Left lobe of liver (tissue), 2 donors: ENCODE measurements at places on chromosomes 3 and 15.
A peak's percentile ranks its signal among the peaks of the same experiment; 100 is the strongest.

DNA sequence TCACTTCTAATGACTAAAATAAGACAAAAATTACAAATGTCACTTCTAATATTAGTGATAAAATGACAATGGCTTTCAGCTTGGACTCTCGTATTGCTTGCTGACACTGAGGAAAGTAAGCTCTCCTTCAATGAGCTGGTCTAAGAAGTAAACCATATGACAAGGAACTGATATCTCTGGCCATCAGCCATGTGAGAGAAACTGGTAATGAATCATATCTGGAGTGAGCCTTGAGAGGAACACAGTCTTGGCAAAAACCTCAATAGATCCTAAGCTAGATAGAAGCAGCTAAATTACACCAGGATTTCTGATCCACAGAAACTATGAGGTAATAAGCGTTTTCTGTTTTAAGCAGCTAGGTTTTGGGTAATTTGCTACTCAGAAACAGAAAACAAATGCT, 1575.1 kb downstream of the OTOL1 start:
- DNase-seq, result no peak

DNA sequence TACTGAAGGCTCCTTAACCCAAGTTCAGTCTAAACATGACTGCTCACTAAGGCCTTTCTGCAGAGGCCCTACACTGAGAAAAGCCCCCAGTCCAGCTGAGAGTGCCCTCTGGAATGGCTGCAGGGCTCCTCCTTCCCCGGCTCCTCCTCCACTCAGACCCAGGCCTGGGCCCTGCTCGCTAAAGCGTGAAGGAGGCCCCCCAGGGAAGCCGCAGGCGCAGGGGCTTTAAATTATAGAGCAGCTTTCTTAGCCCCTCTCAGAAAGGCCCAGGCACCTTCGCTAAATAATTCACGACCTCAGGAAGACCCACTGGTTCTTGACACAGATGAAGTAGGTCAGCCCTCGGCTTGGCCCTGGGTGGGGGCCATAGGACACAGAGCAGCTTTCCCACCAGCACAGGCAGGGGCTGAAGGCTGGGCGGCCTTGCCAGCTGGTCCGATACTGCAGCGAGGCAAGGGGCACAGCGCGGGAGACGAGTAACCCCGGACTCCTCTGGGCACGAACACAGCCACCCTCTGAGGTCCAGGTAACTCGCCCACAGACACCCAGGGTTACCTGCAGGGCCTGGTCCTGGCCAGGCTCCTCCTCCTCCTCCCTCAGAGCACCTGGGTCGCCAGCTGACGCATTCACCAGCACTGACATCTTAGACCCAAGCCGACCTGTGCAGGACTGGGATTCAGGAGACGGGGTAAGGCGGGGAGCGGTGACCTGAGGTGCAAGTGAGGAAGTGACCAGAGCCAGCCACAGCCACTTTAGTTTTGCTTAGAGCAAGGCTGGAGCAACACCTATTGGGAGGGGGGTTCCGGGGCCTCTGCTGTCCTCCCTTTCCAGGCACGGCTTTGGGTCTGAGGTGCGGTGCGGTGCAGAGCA, 36.9 kb downstream of the RBPMS2 start:
- DNase-seq, result no peak

- no peak for DNase-seq
Observed at GRCh38 chr3:123330441-123330991, 118.4 kb downstream of the ADCY5 start.

GRCh38 chr3:18098960-18099587, 326.1 kb downstream of the SATB1 start:
- DNase-seq, result no peak

- no peak for DNase-seq
Observed at GRCh38 chr3:179027326-179027900, 44.2 kb downstream of the ZMAT3 start.

- no peak for DNase-seq
Observed at GRCh38 chr15:95377258-95377852, 953.1 kb upstream of the NR2F2 start.

DNA sequence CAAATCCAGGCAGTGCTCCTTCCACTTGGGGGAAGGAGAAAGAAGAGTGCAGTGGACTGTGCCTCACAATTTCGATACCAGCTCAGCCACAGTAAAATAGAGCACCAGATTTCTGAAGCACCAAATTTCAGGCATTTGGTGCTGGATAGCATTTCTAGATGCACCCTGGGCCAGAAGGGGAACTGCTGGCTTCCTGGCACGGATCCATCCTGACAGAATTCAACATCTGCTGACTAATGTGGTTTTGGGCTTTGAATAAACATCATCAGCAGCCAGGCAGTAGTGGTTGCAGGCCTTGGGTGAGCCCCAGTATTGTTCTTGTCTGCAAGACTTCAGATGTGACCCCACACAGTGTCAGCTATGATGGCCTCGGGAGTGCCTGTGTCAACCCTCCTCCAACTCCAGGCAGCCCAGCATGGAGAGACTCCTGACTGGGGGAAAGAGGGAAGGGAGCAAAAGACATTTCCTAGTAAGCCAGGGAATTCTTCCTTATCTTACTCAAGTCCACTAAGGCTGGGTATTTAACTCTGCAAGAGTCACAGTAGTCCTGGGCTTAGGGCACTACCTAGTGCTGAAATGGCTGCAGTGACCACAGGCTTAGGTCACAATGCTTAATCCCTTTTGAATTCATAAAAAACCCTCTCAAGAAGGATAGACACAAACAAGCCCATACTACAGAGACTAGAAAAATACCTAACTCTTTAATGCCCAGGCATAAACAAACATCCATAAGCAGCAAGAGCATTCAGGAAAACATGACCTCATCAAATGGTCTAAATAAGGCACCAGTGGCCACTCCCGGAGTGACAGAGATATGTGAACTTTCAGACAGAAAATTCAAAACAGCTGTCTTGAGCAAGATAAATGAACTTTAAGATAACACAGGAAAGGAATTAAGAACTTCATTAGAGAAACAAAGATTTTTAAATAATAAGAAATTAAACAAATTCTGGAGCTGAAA, 74.7 kb downstream of the SPATA16 start:
- no peak for DNase-seq

DNA sequence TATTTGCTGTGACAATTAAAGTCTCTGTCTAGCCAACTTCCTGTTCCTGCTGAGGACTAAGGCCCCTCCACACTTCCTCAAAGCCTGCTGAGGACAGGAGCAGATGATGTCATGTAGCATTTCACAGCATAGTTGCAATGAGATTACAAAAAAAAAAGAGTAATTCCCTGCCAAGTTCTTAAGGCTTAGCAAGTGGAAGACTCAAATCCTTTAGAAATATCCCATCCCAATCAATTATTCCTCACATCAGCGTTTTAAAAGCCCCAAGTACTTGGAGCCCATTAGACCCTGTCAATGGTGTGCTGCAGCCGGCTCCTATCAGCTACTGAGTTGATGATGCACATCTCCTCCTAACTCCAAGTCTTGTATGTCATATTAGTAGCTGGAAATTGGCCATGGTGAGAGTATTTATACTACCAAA, 51.7 kb downstream of the TRANK1 start:
- no peak for DNase-seq

- DNase-seq, result no peak
Observed at GRCh38 chr3:190301591-190301990, 20.7 kb downstream of the CLDN1 start.

- DNase-seq, result no peak
Observed at GRCh38 chr3:33380653-33381052, 59.6 kb downstream of the UBP1 start.

DNA sequence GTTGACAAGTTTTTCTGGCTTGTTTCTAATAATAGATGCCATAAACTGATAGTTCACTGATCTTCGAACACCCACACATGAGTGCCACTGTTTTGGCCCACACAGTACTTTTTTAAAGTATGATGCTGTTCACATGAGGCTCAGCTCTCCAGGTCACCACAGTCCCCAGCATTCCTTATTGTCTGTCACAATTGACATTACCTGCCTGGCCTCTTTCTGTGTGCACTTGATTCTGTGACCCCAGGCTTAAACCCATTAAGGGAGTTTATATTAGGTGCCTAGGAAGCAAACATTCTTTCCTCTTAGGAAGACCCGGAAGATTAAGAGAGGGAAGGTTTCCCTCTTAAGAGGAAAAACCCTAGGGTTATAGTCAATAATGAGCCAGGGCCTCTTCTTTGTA, 24.2 kb upstream of the LRRFIP2 start:
- no peak for DNase-seq

GRCh38 chr15:73244333-73244732, 124.4 kb downstream of the HCN4 start:
- DNase-seq, result no peak

DNA sequence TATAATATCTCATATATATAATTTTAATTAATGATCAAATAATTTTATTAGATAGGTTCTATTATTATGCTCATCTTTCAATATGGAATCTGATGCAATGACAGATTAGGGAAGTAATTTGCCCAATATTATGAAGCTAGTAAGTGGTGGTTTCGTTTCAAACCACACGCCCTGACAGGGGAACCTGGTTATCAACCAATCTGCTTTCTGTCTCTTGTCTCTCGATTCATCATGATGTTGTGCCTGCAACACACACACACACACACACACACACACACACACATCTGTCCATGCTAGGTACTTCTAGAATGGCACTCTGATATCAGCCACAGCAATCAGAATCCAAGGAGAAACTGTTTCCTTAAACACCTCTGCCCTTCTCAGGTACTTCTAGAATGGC, 128.4 kb downstream of the ZBBX start:
- no peak for DNase-seq

- DNase-seq, result peak; percentile 19
Observed at GRCh38 chr3:183822631-183823030, 2.7 kb downstream of the MAP6D1 start.

DNA sequence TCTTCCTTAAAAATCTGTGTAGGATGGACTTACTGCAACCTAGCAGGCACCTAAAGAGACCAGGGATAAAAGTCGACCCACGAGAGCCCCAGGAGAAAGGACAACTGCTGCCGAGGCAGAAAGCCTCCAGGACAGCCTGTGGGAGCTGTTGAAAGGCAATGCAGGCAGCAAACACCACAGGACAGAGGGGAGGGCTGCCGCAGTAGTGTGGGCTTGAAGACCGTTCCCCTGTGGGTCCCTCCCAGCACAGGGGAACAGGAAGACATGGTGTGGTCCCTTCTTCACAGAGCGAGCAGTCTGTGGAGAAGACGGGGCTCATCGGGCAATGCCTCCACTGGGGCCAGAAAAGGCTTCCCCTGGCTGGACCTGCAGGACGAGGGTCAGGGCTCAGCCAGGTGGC, 58.5 kb upstream of the GATA2 start:
- no peak for DNase-seq

DNA sequence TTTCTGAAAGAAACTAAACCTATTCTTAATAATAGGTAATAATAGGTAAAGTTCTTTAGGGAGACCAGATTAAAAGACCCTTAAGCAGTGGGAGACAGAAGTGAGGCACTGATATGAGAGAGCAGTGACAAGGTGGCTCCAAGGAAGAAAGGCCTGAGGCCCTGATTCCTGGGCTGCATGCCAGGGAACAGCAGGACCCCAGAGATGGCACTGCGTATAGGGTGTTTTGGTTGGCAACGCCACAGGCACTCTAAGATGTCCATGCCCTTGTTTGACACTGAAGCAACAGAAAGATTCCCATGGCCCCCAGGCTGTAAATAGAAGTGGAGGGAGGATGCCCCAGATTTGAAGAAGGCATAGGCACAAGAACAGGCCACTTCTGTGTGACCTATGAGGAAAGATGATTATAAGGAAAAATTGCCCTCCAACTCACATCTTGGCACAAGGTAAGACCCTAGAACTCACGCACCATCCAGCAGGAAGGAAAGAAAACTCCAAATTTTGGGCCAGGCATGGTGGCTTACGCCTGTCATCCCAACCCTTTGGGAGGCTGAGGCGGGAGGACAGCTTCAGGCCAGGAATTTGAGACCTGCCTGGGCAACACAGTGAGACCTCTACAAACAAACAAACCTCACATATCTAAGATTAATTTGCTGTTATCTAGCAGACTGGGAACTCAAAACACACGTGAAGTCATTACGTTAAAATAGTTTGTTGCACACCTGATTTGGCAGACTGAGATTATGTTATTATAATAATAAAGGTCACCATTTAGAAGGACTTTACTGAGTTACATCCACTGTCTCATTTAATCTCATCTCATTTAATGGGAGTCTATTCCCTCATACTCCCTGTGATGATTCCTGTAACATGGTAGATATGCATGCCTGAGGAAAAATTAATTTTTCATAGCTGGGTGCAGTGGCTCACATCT, 10.5 kb upstream of the BLM start:
- DNase-seq, result no peak

DNA sequence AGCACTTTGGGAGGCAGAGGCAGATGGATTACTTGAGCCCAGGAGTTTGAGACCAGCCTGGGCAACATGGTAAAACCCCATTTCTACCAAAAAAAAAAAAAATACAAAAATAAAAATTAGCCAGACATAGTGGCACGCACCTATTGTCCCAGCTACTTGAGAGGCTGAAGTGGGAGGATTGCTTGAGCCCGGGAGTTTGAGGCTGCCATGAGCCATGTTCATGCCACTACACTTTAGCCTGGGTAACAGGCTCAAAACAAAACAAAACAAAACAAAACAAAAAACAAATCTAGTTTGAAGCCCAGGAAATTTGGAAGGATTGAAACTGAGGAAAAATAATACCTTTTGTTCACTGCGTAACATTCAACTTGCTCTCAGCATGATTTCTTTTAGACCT, 16.6 kb downstream of the TMOD3 start:
- no peak for DNase-seq

DNA sequence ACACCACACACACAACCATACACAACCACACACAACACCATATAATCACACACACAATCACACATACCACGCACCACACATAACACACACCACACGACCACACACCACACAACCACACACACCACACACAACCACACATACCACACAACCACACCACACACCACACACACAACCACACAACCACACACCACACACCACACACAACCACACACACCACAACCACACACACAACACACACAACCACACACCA, 24.2 kb downstream of the CPN2 start:
- DNase-seq, result no peak

- DNase-seq, result peak; percentile 51
Observed at GRCh38 chr3:53084310-53085001, 38.6 kb upstream of the SFMBT1 start.

GRCh38 chr3:155330370-155330769, 36.9 kb upstream of the STRIT1 start:
- no peak for DNase-seq

- no peak for DNase-seq
Observed at GRCh38 chr15:84108728-84109127, 126.8 kb upstream of the GOLGA6L4 start.

- DNase-seq, result no peak
Observed at GRCh38 chr3:45499529-45499928, 95.0 kb upstream of the LIMD1 start.

- no peak for DNase-seq
Observed at GRCh38 chr3:186002884-186003472, 65.2 kb upstream of the TRA2B start.

GRCh38 chr3:42129014-42129953, 38.1 kb downstream of the TRAK1 start:
- DNase-seq, result peak; percentile 57
